ENCODE measurements at places on chromosomes 12 and 14.

- DNase-seq = no peak
Observed at GRCh38 chr14:92651758-92652406, 96.5 kb downstream of the LGMN start.

GRCh38 chr14:79265366-79265946 is 945.8 kb downstream of the DIO2 start:
- no peak for DNase-seq

- DNase-seq = no peak
Observed at GRCh38 chr12:51391283-51392123, at the start of gene GALNT6. Gene GALNT6 (minus strand): TSS chr12:51391406. CDS start chr12:51379781, 11,625 bp downstream.

DNA sequence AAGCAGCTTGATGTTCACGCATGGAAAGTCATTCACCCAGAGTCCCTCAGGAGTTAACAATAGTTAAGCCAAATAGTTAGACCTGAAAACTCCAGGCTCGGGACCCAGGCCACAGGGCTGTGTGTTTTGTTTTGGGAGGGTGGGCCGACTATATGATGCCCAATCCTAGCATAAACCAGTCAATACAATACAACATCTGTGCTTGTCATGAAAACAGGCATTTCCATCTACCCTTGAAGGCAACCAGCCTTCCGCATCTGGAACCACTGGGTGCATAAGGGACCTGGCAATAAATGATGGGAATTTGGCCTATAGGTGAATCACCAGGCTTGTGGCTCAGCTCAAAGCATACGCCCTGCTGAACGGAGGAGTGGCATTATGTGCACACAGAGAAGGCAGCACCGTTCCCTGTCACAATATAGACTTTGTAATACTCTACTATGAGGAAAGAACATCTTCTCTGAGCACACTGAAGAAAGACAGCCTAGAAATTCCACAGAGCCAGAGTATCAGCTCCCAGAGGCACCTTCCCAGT is 91.0 kb upstream of the FOXN3 start:
- DNase-seq = no peak

DNA sequence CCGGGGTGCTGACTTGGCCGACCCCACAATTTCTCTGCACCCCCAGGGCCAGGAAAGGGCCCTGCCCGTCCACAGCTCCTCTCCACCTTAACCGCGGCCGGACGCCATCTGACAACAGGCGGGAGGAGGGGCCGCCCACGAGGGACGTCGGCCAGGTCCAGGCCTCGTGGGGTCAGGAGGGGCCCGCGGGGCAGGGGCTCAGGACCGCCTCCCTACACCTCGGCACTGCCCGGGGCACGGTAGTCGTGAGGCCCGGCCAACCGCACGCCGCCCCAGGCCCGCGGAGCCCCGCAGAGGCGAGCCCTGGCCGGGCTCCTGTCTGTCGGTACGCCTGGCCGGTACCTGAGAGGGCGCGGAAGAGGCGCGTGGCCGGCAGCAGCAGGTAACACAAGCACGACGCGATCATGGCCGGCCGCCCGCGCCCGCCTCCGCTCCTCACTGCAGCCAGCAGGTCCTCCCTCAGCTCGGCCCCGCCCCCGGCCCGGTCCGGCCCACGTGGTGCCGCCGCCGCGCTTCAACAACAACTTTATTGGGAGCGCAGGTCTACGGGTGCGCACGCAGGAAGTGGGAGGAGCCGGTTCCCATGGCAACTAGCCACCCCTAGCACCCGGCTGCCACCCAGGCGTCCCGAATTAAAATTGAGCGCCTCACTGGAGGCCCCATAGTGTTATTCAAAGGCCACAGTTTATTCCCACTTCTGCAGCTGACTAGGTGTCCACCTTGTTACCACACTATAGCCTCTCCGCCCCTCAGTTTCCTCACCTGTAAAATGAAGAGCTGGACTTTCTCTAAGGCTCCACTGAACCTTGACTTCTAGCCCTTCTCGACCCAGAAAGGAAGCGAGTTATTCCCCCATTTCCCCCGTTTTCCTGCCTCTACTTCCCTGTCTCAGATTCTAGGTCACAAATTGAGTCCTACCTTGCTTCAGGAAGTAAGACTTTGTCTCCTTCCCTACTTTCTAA is at the start of gene ANGEL1:
ANGEL1 (minus strand) TSS at position 461 of the 962 bp plus-strand sequence; CDS start at position 406, 55 bp downstream.
- DNase-seq = peak; percentile 97
